ENCODE measurements at places on chromosomes 5 and 9.

DNA sequence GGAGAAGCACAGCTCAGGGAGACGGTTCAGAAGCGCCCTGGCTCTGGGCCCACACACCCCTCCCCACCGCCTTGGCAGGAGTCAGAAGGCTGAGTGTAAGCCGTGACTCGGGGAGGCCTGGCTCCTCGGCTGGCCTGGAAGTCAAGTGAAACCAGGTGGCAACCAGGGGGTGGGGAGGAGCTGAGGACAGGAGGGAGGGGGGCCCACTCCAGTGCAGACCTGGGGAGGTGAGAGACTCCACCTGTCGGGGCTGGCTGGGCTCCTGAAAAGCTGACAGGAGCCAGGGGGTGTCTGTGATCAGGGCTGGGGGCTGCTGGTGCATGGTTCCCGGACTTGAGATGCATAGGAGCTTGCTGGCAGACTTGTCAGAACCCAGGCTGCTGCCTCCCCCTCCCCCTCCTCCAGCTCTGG, 150.2 kb upstream of the PHYKPL start:
- no peak for DNase-seq

DNA sequence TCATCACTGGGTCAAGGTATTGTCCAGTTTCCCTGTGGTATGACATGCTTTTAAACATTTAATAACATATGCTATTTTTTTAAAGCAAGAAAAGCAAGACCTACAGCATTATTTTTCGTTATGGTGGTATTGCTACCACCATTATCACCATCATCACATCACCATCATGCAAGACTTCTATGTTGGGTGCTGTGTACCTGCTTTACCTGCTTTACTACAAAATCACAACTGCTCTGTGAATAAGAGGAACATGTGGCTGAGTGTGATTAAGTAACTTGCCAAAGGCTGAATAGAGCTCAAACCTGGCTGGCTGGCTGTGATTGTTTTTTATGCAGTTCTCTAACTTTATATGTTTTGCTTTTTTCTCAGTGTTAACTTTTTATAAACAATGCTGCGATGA, 140.8 kb upstream of the CLINT1 start:
- DNase-seq, result no peak

DNA sequence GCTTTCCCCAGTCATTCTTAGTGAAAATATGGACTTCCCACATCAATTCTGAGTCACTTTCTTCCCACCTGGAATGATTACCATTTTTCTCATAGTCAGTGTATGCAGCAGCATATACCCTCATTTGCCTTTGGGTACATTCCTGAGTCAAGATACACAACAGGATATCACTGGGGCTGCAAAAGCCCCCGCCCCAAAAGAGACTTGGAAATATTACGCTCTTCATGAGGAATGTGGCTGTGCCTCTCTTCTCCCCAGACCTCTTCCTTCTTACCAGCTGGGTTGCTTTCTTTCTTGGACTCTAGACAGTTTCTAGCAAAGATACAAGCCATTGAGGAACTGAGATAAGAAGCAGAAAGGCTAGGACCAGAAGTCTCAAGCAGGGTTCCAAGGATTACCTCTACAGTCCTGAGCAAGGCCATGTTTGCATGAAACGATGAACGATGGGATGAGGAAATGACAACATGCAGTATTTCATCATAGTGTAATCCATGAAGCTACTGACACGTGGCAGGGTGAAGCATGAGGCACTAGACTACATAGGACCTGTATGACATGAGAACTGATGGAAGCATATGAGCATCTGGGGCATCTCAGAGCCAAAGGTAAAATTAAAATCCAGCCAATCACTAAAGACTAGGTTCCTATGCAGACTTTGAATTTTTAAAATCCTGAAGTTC, 218.1 kb downstream of the RAB3C start:
- DNase-seq, result no peak

DNA sequence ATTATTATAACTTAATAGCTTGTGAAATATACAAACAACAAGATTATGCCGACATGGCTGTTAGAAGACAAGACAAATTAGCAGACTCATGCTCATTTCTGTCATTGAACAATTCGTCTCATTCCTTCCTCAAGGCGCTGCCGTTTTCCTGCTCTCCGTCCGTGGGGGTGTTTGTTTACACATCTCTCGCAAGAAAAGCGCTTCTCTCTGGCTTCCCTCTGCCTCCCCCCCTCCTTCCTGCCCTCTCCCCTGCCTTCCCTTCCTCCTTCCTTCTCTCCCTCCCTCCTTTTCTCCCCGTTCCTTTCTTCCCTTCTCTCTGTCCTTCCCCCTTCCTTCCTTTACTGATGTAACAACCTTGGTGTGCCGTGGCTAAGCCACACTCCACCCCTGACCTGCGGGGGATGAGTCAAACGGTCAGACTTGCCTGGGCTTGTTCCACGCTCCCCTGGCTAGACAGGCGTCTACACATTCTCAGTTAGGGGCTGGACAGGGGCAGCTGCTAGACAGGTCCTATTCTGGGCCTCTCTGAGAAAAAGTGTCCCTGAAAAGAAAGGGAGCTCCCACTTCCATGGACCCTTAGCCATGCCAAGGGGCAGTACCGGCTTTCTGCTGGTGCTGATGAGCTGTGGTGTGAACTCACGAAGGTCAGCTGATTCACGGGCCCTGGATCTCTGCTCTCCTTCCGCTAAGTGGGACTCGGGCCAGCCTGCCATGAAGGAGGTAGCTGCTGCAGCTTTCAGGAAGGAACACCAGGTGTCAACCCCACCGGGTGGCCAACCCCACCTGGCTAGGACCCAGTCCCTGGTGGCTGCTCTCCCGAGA, 32.0 kb upstream of the SPTLC1 start:
- no peak for DNase-seq

DNA sequence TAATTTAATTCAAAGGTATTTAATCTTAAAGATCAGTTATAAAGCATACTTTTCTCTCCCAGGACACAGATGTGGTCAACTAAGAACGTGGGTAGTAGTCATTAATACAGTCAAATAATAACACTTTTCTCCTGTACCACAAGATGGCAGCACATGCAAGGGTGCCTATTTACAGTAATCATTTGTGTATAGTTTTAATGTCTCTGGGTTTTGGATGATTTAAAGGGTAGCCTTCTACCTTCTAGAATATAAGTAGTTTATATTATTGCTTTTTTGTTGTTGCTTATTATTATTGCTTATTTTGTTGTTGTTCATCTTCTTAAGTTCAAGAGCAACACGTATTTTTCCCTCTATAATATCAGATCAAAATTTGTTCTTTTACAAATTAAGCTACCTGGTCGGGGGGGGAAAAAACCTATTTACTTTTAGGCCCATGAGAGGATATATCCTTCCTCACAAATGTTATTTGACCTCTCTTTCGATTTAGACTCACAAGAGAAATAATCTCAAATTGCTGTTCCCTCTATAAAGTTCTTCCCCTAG, 59.6 kb upstream of the SLC27A6 start:
- DNase-seq, result no peak

GRCh38 chr5:44660251-44660650, 148.5 kb upstream of the MRPS30 start:
- DNase-seq, result no peak

- no peak for DNase-seq
These were observed 480.8 kb downstream of the SPATA31A7 start for GRCh38 chr9:61670616-61671015.

GRCh38 chr5:108084105-108084504, 297.8 kb downstream of the FBXL17 start:
- no peak for DNase-seq
